ENCODE measurements at places on chromosomes 12 and 14. TPM values are rescaled to one million over a fixed set of nuclear protein-coding genes. Genes with fewer than 3 reads are reported as not detected.

GRCh38 chr12:58711974-58712373 lies 208.3 kb downstream of the LRIG3 start:
- DNase-seq: no peak

- no peak for DNase-seq
Measured at GRCh38 chr14:96639550-96639949, 137.4 kb downstream of the PAPOLA start.

DNA sequence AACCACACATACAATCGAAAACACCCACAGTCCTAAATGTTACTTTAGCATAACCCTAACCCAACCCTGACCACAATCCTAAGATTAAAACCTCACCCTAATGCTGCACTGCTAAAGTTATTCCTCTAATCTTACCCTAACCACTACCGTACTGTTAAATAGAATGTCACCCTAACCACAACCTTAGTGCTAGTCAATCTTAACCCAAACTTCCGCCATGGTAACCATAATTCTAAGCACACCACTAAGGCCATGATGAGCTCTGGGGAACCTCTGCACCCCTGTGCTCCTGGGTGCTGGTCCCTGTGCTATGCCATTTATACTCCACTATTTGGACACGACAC lies 38.0 kb downstream of the LTBP2 start:
- no peak for DNase-seq

DNA sequence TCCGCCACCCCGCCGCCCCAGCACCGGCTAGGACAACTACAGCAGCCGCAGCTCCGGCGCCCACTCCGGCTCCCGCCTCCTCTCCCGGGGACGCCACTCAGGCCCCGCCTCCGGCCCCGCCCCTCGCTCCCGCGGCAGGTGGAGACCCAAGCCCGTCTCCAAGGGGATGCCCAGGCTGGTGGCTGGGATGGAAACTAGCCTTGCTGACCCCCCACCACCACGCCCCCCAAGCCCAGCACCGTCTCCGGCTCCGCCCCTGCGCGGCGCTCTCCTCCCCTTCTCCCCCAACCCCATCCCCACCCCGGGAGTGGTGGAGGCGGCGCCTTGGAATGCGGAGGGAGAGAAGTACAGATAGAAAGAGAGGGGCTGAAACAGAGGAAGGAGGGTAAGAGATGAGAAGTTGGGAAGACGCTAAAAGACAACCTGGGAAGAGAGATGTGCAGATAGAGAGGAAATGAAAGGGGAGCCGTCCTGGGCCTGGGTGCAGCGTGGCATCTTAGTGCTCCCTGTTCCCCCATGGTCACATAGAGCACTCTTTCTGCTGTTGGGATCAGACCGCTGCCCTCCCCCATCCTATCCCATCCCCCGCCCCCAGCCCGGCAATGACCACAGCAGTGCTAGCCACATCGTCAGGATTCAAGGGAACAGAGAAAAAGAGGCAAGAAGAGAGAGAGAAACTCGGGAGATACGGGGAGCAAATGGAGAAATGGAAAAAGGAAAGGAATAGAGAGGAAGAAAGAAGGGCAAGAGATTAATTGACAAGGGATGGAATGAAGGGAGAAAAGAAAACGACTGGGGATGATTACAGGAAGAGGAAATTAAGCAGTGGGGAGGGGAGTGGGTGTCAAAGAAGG lies at the start of gene ITGA7:
ITGA7 (minus strand) TSS at position 64 of the 854 bp plus-strand sequence. CDS start 222 bp downstream, outside the sequence.
- peak; percentile 75 for DNase-seq

- DNase-seq: no peak
Measured at GRCh38 chr12:110639336-110640141, 25.6 kb downstream of the TCTN1 start.

GRCh38 chr14:99568567-99569560 lies 35.1 kb downstream of the CCDC85C start:
- DNase-seq: no peak

DNA sequence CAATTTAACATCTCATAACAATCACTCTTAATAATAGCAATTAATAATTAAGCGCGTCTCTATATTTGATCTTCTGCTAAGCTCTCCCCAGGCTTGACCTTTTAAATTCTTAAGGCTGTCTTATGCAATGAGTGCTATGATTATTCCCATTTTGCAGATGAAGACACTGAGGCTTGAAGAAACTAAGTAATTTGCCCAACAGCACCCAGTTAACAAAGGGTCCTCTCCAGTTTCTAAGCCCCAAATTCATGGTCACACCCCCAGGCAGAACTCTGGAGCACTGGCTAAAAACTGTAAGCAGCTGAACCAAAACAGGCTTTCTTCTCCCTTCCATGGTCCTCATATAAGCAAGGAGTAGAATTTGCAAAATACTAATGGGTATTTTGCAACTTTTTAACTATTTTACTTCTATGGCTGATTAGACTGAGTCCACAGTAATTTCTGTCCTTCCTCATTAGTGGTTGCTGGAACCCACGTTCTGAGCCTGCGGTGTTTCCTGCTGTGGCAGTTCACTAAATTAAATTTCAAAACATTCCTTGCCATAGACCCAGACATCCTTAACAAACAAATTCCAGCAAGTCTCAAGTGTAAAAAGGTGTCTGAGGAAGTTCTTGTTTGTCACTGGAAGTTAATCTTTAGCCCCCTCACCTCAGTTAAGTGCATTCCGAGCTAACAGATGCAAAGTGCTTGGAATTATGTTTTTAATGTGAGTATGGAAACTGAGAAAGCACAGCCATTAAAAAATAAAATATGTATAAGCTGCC lies 76.5 kb downstream of the TMEM132D start:
- DNase-seq: no peak

- no peak for DNase-seq
Measured at GRCh38 chr12:69873429-69873828, 48.4 kb downstream of the MYRFL start.

DNA sequence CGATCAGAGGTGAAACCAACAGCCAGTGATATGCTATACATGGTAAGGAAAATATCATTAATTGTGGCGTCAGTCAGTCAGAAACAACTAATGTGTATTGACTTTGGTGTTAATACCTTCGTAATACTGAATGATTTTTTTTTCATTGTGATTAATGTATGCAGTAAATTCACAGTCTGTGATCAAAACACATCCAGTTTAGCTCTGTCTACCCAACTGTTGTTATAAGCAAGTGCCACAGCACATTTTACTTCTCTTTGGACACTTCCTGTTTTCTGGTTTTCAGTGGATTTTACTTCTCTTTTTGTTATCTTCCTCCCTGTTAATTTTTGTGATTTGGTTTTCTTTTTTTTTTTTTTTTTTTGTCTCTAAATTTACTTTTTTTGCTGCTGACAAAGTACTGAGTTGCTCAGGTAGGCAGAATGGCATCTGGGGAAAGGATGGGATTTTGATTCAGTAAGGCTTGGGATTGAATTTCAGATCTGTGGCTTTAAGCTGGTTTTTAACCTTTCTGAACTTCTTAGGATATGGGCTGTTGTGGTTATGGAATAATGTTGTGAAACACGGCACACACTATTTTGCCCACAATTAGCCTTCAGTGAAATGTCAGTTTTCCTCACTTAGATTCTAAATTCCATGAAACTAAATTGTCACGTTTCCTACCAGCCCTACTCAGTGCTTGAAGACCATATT lies 604 bp downstream of the GLIPR1 start:
- DNase-seq: no peak

GRCh38 chr12:104048811-104049210 lies 1.2 kb downstream of the GLT8D2 start:
- DNase-seq: no peak

- no peak for DNase-seq
Measured at GRCh38 chr14:97021001-97021400, 223.8 kb downstream of the VRK1 start.

DNA sequence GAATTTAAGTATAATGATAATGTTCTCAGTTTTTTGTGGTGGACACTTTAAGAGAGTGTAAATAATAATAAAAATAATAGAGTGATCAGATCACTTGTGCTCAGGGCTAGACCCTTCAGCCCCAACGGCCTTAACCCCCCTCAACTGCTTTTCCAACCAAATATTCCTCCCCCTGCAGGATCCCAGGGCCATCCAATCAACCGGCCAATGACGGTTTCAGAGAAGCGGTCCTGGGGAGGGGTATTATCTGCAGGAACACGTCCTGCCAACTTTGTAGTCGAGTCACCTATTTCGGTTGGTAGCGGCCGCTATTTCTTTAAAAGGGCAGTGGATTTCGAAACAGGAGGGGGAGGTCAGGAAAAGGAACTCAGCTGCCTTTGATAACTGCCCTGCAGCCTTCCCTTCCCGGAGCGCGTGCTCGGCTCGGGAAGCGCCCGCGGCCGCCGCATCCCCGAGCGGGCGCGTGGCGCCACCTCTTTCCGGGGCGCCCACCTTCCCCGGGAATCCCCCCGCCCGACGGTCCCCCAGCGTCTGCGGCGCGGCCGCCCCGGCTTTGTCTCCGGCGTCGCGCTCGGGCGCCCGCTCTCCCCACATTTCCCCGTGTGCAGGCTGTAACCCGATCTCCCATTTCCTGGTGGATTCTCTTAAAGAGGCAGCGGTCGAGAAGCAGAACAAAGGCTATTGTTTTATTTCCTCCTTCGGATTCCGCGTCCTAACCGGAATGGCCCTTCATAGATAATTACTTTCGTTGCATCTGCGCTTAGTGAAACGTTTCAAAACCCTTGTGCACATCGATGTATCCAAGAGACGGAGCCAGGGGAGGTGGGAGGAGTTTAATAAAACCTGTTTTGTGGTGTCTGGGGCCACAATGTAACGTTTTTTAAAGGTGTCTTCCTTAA lies 711 bp upstream of the ETV6 start:
- DNase-seq: peak; percentile 71

DNA sequence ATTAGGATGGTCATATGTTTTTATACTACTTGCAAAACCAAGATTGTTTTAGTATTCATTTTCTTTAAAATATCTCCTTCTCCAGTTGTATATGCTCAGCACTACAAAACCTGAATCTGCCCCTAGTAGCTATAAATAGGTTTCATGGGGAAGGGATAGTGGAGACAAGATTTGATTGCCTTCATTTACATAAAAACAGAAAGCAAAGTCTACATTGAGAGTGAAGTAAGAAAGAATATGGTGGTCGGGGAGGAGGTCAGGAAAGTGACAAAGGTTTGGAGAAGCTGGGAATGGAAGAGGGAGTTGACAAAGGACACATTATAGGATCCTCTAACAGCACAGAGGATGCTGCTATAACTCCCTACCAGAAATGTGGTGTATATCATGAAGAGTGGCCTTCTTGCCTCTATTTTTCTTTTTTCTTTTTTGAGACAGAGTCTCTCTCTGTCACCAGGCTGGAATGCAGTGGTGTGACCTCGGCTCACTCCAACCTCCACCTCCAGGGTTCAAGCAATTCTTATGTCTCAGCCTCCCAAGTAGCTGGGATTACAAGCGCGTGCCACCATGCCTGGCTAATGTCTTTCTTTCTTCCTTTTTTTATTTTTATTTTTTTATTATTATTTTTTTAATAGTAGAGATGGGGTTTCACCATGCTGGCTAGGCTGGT lies 6.6 kb upstream of the LRP6 start:
- DNase-seq: no peak

GRCh38 chr12:56596815-56597214 lies 33.3 kb downstream of the BAZ2A start:
- DNase-seq: no peak

- no peak for DNase-seq
Measured at GRCh38 chr14:63611078-63611477, 30.6 kb downstream of the WDR89 start.

DNA sequence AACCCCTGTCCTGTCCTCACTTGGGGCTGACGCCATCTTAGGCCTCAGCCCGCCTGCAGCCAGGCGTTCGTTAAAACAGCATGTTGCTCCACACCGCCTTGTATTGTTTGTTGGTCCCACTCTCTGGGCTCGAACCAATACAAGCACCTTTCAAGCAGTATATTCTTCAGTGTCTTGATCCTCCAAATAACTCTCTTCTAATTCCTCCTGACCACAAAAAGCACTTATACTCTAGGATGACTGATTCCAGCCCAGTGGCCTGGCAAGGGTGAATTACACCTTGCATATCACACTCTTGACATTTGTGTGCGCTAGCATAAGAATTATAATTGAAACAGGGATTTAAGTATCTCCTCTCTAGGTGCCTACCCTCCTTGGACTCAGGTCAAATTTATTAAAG lies 7.1 kb downstream of the CCER1 start:
- DNase-seq: no peak

GRCh38 chr12:103556890-103557627 lies 30.0 kb upstream of the STAB2 start:
- DNase-seq: no peak

- DNase-seq: no peak
Measured at GRCh38 chr12:129701631-129702101, 202.2 kb downstream of the TMEM132D start.

- DNase-seq: no peak
Measured at GRCh38 chr12:1919763-1920162, 1.3 kb upstream of the CACNA2D4 start.

- no peak for DNase-seq
Measured at GRCh38 chr12:108156717-108157116, 27.6 kb downstream of the WSCD2 start.

MGP gene
- total RNA-seq: 499 TPM

PLEK2 gene
- total RNA-seq: 61.1 TPM

VASH1 gene
- 3.8 TPM for total RNA-seq

ANKRD33 gene
- not detected for total RNA-seq

C12orf60 gene
- 0.95 TPM for total RNA-seq

FOXN4 gene
- not detected for total RNA-seq
